ENCODE measurements at places on chromosomes 2 and 18.
A peak's percentile ranks its signal among the peaks of the same experiment; 100 is the strongest.

DNA sequence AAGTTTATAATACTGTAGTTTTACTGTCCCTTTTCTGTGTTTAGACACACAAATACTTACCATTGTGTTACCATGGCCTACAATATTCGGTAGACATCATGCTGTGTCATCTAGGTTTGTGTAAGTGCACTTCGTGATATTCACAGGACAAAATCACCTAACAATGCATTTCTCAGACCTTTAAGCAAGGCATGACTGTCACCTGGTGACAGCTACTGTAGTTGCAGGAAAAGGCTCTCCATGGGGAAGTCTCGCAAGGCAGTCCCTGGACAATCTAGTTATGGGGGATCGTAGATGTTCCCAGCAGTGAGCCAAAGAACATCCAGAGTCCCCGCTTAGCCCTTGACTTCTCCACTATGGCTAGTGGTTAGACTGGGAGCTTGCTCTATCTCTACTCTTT, 73.1 kb downstream of the EIF2AK3 start:
- DNase-seq: no peak

DNA sequence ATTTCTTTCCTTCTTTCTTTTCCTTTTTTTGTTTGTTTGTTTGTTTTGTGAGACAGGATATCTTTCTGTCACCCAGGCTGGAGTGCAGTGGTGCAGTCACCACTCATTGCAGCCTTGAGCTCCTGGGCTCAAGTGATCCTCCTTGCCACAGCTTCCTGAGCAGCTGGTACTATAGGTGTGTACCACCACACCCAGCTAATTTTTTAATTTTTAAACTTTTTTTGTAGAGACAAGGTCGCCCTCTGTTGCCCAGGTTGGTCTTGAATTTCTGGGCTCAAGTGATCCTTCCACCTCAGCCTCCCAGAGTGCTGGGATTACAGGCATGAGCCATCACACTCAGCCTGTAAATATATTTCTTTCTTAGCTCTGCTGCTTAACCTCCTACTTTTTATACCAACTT, 83.4 kb upstream of the CYP20A1 start:
- peak; percentile 28 for DNase-seq

DNA sequence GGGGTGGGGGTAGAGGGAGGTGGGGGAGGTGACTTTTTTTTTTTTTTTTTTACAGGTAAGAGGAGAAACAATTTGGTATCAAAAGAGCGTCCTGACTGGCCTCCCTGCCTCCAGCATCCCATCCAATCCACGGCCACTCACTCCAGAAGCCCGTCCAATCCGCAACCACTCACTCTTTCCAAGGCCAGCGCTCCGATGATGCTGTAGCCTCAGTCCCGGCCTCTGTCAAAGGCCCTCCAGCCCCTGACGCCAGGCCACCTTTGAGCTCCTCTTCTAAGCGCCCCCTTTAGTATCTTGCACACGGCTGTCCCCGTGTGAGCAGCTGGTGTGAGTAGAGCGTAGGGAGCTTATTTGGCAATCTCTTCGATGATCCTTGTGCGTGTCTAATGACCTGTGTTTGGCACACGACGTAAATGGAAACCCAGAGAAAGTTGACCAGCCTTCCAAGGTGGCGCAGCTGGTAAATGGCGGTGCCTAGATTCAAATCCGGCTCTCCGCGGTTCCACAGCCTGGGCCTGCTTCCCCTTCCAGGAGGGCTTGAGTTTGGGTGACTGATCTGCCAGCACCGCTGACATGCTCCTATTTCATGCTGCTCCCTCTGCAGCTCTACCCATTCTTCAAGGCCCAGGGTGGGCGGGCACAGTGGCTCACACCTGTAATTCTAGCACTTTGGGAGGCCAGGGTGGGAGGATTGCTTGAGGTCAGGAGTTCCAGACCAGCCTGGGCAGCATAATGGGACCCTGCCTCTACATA, 23.8 kb upstream of the PXDN start:
- DNase-seq: no peak

- no peak for DNase-seq
Measured at GRCh38 chr18:73009691-73010090, 141.9 kb upstream of the NETO1 start.

- no peak for DNase-seq
Measured at GRCh38 chr2:125707611-125708010, 948.3 kb upstream of the GYPC start.

DNA sequence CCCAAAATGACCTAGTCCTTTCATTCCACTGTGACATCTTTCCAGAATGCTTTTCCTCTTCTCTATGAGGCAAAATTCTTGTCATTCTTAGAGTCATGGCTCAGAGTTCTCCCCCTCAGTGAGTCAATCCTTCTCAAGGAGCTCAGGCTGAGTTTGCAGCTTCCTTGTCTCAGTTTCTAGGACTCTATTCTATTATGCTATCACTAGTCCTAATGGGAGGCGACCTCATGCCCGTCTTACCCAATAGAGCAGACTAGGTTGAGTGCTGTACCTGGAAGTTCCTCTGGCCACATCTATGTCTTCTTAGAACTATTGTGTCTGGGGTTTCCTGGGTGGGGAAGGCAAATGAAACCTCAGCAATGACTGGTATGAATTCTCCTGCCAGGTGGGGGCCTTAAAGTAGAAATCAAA, 51.5 kb downstream of the HAUS1 start:
- no peak for DNase-seq

DNA sequence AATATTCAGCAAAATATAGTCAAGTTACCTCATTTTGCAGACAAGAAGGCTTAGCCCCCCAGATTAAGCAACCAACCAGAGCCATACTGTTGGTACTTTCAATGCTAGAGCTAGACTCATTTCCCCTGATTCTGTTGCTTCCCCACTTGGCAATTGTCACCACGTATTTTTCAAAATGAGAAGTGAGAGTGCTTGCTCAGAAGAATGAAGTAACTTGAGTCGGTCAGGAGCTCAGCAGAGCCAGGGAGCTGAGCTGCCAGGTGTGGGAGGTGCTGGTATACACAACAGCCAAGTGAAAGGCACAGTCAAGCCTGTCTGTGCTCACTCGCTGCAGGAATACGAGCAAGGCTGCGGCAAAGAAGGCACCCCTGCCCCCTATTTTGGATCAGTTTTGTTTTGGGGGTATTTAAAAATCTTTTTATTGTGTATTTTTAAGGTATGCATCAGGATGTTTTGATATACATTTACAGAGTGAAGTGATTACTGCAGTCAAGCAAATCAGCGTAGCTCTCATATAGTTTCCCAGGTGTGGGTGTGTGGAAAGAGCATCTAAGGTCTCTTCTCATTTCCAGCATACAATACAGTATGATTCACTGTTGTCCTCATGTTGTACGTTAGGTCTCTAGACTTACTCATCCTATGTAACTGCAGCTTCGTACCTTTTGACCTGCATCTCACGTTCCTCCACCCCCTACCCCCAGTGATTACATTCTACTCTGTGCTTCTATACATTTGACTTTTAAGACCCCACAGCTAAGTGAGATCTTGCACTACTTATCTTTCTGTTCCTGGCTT, 62.4 kb downstream of the MRPS9 start:
- no peak for DNase-seq

DNA sequence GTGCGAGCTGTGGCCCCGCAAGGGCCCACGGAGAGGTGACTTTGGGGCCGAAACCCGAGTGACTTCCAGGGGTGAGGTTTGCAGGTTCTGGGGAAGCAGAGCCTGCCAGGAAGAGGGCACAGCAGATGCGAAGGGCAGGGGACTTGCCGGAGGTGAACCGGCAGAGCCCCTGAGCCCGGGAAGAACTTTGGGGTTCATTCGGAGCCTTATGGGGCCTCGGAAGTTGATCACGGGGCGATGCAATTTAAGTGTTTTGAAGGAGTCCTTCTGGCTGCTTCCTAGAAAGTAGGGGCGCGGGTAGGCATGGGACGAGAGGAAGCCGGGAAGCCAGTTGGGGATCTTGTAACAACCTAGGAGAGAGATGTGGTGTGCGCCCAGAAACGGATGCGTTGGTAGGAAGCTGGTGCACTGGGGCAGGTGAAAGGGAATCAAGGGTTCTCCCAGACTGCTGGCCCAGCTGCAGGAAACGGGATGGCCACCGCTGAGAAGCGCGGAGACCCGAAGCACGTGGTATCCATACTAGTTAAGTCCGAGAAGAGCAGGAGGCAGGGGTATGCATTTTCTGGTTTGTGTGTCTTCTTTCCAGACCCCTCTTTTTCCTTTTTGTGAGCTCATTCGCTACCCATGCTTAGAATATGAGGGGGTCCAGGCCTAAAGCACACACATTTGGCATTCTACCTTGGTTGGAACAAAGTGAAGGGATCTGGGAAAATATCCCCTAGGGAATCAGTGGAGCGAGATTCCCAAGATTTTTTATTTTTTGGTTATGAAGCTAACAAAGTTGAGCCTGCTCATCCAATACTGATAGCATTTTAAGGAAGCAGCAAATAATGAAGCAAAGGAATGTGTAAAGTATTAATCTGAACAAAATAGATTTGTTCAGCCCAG, 758 bp downstream of the SCLY start:
- DNase-seq: peak; percentile 51

GRCh38 chr2:51014759-51015158, 17.2 kb downstream of the NRXN1 start:
- DNase-seq: no peak

- DNase-seq: no peak
Measured at GRCh38 chr2:132975193-132976105, 305.4 kb upstream of the LYPD1 start.

Measured in KBM-7 (cell line).